Activated naive CD4-positive, alpha-beta T cell treated with Interleukin-2 at 50 U/mL for 16 hours (primary cell): ENCODE measurements at places on chromosomes 12 and 14.

GRCh38 chr12:50203691-50204090 is 36.5 kb upstream of the CERS5 start:
- no peak for DNase-seq

DNA sequence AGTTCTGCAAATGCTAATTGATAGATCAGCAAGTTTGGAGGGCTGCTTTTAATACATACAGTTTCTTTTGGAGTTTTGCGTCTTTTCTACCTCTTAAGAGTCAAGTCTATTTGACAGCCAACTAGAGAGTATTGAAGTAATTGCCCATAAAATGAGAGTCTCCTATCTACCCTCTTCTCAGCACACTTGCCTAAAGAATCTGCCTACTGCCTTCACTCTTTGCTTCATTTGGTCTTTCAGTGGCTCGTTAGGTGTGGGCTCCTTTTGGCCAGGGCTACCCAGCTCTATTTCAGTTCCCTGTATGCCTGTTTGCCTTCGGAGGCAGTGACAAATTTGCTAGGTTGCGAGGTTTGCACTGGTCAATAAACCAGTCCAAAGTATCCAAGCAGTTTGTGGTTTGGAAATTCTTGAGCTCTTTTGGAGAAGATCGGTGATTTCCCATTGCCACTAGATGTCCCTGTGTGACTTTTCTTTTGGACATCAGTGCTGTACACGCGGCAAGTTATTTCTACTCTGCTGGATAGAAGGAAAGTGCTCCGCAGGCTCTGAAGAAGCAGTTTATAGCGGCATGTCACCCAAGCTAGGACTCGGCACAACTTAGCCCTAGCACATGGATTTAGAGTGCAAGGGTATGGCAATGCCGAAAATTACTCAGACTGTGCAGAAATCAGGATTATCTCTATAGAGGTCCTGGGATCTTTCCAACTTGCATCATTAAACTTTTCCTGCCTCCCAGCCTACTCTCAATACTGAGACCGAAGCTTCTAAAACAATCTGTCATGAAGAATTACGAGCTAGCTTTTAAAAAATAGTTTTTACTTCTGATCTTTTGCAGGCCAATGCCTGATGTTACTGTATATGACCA is 38.6 kb downstream of the MGST1 start:
- DNase-seq = no peak

DNA sequence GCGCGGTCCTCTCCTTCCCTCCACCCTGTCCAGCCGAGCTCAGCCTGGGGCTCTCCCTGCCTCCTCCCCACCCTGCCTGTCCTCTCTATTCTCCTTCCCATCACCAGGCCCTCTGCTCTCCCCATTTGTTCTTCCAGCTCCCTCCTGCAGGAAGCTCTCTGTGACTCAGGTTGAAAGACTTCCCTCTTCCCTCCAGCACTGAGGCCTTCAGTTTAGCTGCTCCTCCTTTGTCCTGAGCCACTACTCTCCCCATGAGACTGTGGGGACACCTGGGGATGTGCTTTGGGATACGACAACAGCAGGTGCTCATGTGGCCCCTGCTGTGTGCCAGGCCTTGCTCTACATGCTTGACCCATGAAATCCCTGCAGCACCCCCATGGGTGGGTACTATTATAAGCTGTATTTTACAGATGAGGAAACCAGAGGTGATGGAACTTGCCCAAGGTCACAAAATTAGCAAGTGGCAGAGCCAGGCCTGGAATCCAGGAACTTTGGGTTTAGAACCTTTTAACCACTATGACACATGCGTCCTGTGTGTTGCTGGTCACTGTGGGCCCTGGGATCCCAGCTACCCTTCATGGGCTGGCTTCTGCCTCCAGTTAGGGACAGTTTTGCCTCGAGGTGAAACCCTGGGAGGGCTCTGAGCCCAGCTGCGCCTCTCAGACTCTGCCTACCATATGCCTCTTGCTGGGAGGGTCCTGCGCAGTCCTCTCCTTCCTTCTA is 5.5 kb downstream of the KRT80 start:
- DNase-seq = no peak

DNA sequence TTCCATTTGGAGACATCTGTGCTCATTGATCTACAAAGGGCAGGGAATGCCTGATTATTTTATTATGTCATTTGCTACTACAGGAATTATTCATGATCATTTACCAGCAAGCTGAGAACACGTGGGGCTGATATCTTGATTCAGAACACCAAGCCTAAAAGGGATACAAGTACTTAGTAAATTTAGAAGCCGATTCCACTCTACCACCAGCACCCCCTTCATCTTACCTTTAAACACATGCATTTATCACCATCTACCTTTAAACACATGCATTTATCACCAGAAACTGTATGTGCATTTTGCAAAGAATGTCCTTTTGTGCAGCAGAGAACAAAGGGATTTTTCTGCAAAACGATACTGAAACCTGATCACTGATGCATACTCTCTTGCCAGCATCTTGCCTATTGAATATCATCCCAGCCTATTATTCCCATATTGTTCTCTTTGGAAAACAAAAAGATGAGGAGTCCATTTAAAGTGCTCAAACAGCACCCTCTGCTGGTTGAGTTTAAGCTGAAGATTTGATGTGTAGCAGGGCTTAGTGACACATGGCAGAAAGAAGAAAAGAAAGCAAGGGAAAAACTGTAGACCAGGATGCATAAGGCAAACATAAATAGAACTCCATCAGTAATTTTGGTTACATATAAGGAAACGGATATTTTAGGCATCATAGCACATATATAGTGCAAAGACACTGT is 132.6 kb upstream of the PLEKHG7 start:
- peak; percentile 27 for DNase-seq

DNA sequence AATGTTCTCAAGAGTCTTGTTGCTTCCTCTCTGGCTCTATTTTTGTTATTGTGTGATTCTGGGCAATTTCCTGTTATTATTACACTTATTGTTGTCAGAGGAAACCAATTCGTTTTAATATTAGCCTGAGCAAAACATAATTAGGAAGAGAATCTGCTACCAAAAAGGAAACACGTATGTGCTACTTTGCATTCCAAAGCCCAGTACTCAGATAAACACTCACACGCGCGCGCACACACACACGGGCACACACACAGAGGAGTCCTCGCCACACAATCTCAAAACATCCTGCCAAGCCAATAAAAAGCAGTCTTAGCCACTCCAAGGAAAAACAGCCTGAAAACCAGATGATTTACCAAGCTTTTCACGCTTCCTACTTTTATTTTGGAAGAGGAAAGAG is 400.7 kb downstream of the NUAK1 start:
- no peak for DNase-seq
